ENCODE measurements at places on chromosomes 4 and X.
A peak's percentile ranks its signal among the peaks of the same experiment; 100 is the strongest.

DNA sequence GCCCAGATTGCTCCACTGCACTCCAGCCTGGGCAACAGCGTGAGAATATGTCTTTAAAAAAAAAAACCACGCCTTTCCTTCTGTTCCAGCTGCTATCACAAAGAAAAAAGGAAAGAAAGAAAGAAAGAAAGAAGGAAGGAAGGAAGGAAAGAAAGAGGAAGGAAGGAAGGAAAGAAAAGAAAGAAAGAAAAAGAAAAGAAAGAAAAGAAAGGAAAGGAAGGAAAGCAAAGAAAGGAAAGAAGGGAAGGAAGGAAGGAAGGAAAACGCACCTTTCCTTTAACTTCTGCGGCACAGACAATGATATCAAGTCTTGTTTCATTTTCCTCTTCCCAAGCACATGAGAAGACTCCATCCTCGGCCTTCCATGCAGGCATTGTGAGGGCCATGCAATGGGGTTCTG, 107.4 kb upstream of the NOCT start:
- DNase-seq = no peak

GRCh38 chr4:13548059-13548983, 4.0 kb upstream of the NKX3-2 start:
- no peak for DNase-seq

GRCh38 chr4:121875652-121876051, 5.4 kb upstream of the BBS7 start:
- DNase-seq = no peak

GRCh38 chr4:22921936-22922335, 229.2 kb downstream of the GBA3 start:
- DNase-seq = no peak

- DNase-seq = no peak
Observed at GRCh38 chr4:68348577-68348976, 1.3 kb downstream of the YTHDC1 start.

GRCh38 chrX:55521687-55522086, 32.0 kb upstream of the USP51 start:
- no peak for DNase-seq

DNA sequence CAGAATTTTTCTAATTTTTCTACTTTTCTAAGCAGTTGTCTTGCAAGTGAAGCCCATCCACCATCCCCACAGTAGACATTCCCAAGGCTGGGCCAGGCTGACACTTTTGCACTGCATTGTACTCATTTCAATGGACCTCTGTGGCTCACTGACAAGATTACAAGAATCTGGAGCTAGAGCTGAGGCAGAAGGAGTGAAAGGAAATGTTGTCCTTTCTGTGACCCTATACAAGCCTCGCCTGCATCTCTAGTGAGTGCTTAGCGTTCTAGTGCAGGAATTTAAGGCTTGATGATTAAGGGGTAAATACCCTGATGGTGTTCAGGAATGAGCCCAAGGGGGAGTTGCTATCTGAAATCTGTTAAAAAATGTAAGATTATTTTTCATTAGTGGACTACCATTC, 6.3 kb downstream of the MAGED1 start:
- no peak for DNase-seq

GRCh38 chrX:119181491-119181890, 53.9 kb upstream of the KIAA1210 start:
- peak; percentile 80 for DNase-seq

GRCh38 chr4:183504930-183505610, at the start of gene ING2:
Gene ING2 (plus strand): TSS chr4:183505058. CDS start chr4:183505196, 138 bp downstream.
- DNase-seq = peak; percentile 84

DNA sequence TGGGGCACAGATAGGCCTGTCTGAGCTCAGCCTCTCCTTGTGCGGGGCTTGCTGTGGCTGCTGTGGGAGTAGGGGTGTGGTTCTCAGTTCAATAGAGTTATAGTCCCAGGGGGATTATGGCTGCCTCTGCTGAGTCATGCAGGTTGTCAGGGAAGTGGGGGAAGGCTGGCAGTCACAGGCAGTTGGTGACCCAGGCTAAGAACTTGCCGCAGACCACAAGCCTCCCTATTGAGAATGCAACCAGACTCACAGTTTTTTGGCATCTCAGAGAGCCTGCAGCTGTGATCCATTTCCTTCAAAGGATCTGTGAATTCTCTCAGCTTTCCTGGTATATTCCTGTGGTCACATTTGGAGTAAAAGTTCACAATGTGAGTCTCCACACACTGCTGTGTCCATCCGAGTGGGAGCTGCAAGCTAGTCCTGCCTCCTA, 364.9 kb downstream of the ZNF674 start:
- peak; percentile 64 for DNase-seq

DNA sequence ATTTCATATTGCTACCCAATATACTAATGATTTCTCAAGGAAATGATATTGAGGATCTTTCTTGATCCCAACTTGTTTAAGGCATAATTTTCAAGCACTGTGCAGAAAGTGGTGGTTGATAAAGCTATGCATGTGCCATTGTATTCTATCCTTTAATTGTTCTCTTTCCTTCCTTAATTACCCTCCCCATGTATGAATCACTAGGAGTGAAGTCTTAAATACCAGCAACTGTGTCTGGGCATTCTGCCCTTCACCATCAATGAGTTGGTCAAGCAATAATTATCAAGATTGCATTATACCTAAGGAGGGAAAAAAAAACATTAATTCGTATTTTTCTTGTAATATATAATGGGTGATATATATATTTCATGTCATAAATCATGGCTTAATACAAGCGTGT, 111.8 kb upstream of the FRMPD4 start:
- DNase-seq = no peak

GRCh38 chr4:51895158-51895557, 52.2 kb downstream of the DCUN1D4 start:
- DNase-seq = no peak

GRCh38 chrX:39614680-39614998, 483.1 kb downstream of the BCOR start:
- DNase-seq = no peak

- DNase-seq = no peak
Observed at GRCh38 chrX:136192839-136193414, 45.6 kb downstream of the FHL1 start.

DNA sequence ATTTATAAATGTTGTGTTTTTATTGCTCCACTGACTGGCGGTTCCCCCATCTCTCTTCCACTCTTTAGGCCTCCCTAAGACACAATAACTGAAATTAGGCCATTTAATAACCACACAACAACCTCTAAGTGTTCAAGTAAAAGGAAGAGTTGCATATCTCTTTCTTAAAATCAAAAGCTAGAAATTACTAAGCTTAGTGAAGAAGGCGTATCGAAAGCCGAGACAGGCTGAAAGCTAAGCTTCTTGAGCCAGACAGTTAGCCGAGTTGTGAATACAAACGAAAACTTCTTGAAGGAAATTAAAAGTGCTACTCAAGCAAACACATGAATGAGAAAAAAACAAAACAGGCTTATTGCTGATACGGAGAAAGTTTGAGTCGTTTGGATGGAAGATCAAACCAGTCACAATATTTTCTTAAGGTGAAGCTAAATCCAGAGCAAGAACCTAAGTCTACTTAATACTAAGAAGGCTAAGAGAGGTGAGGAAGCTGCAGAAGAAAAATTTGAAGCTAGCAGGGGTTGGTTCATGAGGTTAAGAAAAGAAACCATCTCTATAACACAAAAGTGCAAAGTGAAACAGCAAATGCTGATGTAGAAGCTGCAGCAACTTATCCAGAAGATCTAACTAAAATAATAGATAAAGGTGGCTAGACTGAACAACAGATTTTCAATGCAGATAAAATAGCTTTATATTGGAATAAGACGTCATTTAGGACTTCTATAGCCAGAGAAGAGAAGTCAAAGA, 194.0 kb upstream of the TTC29 start:
- DNase-seq = no peak

Measured in endodermal cell (in vitro differentiated cells).